Osteocyte (in vitro differentiated cells): ENCODE measurements at places on chromosomes 13 and 19. TPM values are rescaled to one million over a fixed set of nuclear protein-coding genes. Genes with fewer than 3 reads are reported as not detected.
A peak's percentile ranks its signal among the peaks of the same experiment; 100 is the strongest.

GRCh38 chr19:28519218-28519779 lies 693.7 kb downstream of the UQCRFS1 start:
- H3K27me3 ChIP-seq, result no peaks in the 10 kb centered on the region
- no peaks in the 10 kb centered on the region for H3K36me3 ChIP-seq
- H3K27ac ChIP-seq, result no peak overlapping the region
- no peaks in the 10 kb centered on the region for H3K4me1 ChIP-seq
- no peak overlapping the region for H3K4me3 ChIP-seq

ZNF587B gene
- 14.4 and 16.5 TPM in 2 replicates for total RNA-seq

DNA sequence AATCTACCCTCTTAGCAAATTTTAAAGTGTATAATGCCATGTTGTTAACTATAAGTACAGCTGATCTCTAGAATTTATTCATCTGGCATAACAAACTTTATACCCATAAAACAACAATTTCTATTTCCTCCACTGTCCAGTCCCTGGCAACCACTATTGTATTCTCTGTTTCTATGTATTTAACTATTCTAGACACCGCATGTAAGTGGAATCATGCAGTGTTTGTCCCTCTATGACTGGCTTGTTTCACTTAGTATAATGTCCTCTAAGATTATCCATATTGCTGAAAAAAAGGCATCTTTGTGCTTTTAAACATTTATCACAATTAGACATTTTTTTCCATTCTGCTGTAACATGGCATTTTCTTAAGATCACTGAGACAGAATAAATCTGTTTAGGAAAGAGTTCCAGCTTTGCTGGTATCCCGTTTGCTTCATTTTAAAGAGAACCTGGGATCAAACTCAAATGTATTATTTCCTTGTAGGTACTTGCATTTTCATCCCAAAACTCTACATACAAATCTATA lies 1191.0 kb downstream of the SLITRK5 start:
- DNase-seq, result no peak
- H3K27ac ChIP-seq, result no peak overlapping the region
- H3K4me3 ChIP-seq, result no peak overlapping the region
- H3K4me1 ChIP-seq, result no peaks in the 10 kb centered on the region
- no peaks in the 10 kb centered on the region for H3K27me3 ChIP-seq

ZSCAN5A gene
- total RNA-seq, result 8.9 and 11.1 TPM in 2 replicates

DNA sequence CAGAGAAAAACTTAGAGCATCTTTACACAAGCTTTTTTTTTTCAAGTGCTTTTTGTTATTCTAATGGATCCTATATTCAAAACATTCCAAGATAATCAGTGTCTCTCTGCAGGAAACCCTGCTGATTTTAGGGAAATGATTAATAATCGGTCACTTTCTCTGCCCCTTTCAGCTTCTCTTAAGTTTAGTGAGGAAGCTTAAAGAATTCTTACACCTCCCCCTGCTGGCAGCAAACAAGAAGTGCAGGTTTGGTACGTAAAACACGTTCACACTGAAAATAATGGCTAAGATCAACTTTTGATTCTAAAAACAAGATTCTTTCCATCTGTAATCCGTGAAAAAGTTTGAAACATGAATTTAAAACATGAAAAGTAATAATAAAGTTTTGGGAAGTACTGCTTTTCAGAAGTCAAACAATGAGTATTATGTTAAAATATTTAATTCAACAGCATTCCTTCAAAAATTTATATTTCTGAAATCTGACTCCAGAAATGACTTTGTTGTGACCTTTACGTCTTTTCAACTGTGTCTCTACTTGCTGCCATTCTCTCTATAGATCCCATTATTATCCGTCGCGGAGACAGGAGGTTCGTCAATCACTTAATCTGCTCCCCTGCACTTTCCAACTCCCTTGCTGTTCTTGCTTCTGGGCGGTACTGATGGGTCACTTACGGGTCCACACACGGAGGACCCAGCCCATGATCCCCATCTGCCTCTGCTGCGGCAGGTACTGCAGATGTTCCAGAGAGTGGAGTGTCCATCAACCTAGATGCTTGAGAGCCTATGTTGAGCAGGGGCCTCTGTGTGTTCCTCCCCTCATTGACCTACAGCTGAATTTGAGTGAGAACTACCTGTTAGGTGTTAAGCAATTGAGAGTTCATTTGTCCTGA lies 203.1 kb upstream of the EDNRB start:
- H3K4me3 ChIP-seq, result no peak overlapping the region
- H3K27ac ChIP-seq, result no peak overlapping the region
- H3K36me3 ChIP-seq, result no peaks in the 10 kb centered on the region
- H3K4me1 ChIP-seq, result peaks cover 2% of the 10 kb centered on the region
- no peak for DNase-seq

DNA sequence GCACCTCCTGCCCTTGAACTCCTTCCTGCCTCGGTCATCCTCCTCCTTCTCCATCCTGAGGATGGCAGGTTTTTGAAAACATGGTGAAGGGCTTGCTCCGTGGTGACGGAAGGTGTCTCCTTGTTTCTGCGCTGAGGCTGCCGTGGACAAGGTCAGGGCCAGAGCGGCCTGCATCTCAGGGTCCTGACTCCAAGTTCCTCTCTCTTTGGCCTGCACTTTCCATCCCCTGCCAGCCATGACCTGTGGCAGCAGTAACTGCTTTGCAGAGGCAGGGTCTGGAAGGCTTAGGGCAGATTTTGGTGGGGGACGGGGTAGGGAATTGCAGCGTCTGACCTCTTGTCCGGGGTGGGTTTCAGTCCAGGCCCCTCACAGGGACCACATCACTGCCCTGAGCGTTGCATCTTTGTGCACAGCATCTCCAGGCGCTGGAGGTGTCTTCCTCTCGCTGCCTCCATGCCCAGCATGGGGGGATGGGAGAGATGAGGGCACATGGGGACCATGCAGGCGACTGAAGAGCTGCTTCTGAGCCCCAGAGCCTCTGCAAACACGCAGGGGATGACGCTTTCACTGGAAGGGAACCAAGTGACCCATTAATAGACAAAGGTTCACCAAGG lies 216.8 kb downstream of the TEX29 start:
- no peaks in the 10 kb centered on the region for H3K36me3 ChIP-seq
- H3K27me3 ChIP-seq, result peaks cover 48% of the 10 kb centered on the region
- DNase-seq, result no peak
- H3K4me1 ChIP-seq, result no peaks in the 10 kb centered on the region
- no peak overlapping the region for H3K27ac ChIP-seq

CTXN1 gene
- total RNA-seq, result 28.7 and 28.8 TPM in 2 replicates

DNA sequence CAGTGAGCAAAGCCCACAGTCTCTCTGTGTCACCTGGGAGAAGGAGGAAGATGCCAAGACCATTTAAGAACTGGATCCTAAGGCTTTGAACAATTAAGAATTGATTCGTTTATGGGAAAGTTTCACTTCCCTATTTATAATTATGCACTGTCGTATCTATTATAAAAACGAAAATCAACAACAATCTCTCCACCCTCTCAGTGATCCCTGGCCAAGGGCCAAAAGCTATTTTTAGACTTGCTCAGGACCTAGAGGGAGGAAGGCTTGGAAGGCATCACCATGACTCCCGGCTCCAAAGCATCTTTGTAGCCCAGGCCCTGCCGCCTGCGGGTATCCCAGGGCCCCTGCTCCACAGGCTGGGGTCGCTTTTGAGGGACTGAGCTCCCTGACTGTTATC lies 1.3 kb downstream of the RHPN2 start:
- DNase-seq, result no peak
- H3K4me3 ChIP-seq, result peak overlapping the region; percentile 59
- H3K27ac ChIP-seq, result no peak overlapping the region
- no peaks in the 10 kb centered on the region for H3K27me3 ChIP-seq
- H3K4me1 ChIP-seq, result peaks cover 10% of the 10 kb centered on the region

GRCh38 chr19:31214997-31215396 lies 134.2 kb downstream of the TSHZ3 start:
- DNase-seq, result no peak
- peaks cover 12% of the 10 kb centered on the region for H3K4me1 ChIP-seq
- H3K36me3 ChIP-seq, result no peaks in the 10 kb centered on the region
- no peak overlapping the region for H3K4me3 ChIP-seq
- H3K27ac ChIP-seq, result no peak overlapping the region

- no peak overlapping the region for H3K4me3 ChIP-seq
- H3K36me3 ChIP-seq, result peaks cover 6% of the 10 kb centered on the region
- DNase-seq, result no peak
- H3K27me3 ChIP-seq, result no peaks in the 10 kb centered on the region
Measured at GRCh38 chr19:10760273-10760944, 42.5 kb downstream of the DNM2 start.

- no peak for DNase-seq
- H3K4me3 ChIP-seq, result no peak overlapping the region
- H3K27me3 ChIP-seq, result no peaks in the 10 kb centered on the region
- H3K36me3 ChIP-seq, result no peaks in the 10 kb centered on the region
Measured at GRCh38 chr19:38057959-38058690, 151.1 kb downstream of the SIPA1L3 start.

GRCh38 chr13:108610507-108610906 lies 18.9 kb upstream of the MYO16 start:
- H3K4me3 ChIP-seq, result no peak overlapping the region
- peaks cover 54% of the 10 kb centered on the region for H3K27me3 ChIP-seq
- H3K27ac ChIP-seq, result no peak overlapping the region
- H3K4me1 ChIP-seq, result no peaks in the 10 kb centered on the region
- H3K36me3 ChIP-seq, result no peaks in the 10 kb centered on the region

ZNF317 gene
- total RNA-seq, result 24.8 and 31.4 TPM in 2 replicates

DNA sequence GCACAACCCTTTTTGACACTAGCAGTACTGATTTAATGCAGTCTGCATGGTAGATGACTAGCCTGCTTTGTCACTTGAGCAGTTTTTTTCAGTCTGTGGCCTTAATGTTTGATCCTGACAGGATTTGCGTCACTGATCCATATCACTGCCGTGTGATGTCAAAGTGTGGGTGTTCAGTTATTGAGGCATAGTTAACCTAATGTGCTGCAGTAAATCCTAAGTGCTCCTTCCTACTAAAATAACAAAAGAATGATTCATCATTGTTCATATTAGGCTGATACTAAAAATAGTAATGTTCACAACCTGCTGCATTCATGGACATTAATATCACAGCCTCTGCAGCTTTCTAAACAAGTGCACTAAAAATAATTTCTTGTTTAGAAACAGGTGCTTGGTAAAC lies 121.9 kb upstream of the MLNR start:
- H3K27me3 ChIP-seq, result no peaks in the 10 kb centered on the region
- peaks cover 29% of the 10 kb centered on the region for H3K4me1 ChIP-seq
- no peak for DNase-seq
- no peaks in the 10 kb centered on the region for H3K36me3 ChIP-seq
- H3K4me3 ChIP-seq, result no peak overlapping the region

DNA sequence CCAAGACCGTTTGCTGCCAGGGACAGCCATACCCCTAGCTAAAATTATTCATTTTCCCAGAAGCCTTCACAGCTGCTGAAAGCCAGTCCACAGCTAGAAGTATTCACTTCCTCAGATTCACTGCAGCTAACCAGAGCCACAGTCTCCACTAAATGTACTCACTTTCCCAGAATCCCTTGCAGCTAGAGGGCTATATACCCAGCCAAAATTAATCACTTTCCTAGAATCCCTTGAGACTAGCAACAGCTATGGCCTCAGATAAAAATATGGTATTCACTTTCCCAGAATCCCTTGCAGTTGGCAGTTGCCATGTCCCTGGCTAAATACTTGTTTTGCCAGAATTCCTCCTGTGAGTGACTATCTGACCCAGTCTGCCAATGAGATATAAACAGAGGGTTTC lies 13.8 kb upstream of the MEIS3 start:
- no peaks in the 10 kb centered on the region for H3K36me3 ChIP-seq
- peaks cover 11% of the 10 kb centered on the region for H3K4me1 ChIP-seq
- no peaks in the 10 kb centered on the region for H3K27me3 ChIP-seq

ARMC6 gene
- total RNA-seq, result 26.9 and 27.0 TPM in 2 replicates

- H3K4me3 ChIP-seq, result no peak overlapping the region
- no peak for DNase-seq
- no peaks in the 10 kb centered on the region for H3K4me1 ChIP-seq
- H3K27me3 ChIP-seq, result peaks cover 57% of the 10 kb centered on the region
- H3K27ac ChIP-seq, result no peak overlapping the region
Measured at GRCh38 chr13:20332361-20333096, 100.4 kb upstream of the GJB6 start.

GRCh38 chr13:23899555-23899954 lies 2.3 kb upstream of the C1QTNF9B start:
- no peaks in the 10 kb centered on the region for H3K27me3 ChIP-seq
- peaks cover 14% of the 10 kb centered on the region for H3K4me1 ChIP-seq
- H3K27ac ChIP-seq, result no peak overlapping the region
- no peak overlapping the region for H3K4me3 ChIP-seq

GRCh38 chr13:75326173-75327134 lies 155.5 kb downstream of the TBC1D4 start:
- no peak overlapping the region for H3K4me3 ChIP-seq
- H3K27ac ChIP-seq, result no peak overlapping the region
- no peak for DNase-seq
- H3K36me3 ChIP-seq, result no peaks in the 10 kb centered on the region
- H3K4me1 ChIP-seq, result peaks cover 8% of the 10 kb centered on the region
- no peaks in the 10 kb centered on the region for H3K27me3 ChIP-seq

GRCh38 chr13:40668335-40668734 lies 1.9 kb upstream of the FOXO1 start:
- H3K27ac ChIP-seq, result no peak overlapping the region
- no peaks in the 10 kb centered on the region for H3K36me3 ChIP-seq
- H3K4me3 ChIP-seq, result peak overlapping the region; percentile 80
- H3K4me1 ChIP-seq, result peaks cover 28% of the 10 kb centered on the region
- no peaks in the 10 kb centered on the region for H3K27me3 ChIP-seq

DNA sequence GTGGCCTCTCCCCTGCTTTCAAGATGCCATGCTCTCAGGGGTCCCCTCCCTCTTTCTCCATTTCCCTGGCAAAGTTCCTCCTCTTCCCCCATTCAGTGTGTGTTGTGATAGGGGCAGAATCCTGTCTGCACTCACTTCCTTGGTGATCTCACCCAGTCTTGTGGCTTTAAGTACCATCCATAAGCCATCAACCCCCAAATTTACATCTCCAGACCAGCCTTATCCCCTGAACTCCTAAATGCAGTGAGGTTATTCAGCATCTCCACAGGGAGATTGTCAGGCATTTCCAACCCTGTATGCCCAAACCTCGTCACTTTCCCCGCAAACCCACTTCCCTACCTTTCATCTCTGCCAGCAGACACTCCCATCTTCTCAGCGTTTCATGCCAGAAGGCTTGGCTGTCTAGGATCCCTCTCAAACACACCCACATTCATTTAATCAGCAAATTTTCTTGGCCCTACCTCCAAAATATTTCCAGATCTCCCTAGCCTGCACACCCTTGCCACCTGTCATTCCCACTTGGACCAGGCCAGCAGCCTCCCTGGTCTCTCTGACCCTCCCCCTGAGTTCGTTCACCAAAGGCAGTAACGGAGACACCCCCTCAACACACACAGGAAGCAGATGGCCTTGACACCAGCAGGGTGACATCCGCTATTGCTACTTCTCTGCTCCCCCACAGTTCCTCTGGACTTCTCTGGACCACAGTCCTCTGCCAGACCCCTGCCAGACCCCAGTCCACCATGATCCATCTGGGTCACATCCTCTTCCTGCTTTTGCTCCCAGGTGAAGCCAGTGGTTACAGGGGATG lies at the start of gene HCST:
Gene HCST, plus strand, starts transcription at position 676 of the 808 bp plus-strand sequence. Its CDS starts 65 bp downstream, at position 741.
- H3K36me3 ChIP-seq, result no peaks in the 10 kb centered on the region
- H3K4me1 ChIP-seq, result peaks cover 33% of the 10 kb centered on the region
- peak within 1 kb of the TSS; percentile 59 for H3K4me3 ChIP-seq
- H3K27me3 ChIP-seq, result no peaks in the 10 kb centered on the region
- no peak for DNase-seq
- H3K27ac ChIP-seq, result peak within 1 kb of the TSS; percentile 6

KIR2DL3 gene
- not detected in 2 replicates for total RNA-seq

GRCh38 chr13:29957320-29957719 lies 106.9 kb upstream of the UBL3 start:
- H3K27me3 ChIP-seq, result peaks cover 62% of the 10 kb centered on the region
- no peak for DNase-seq
- H3K4me1 ChIP-seq, result peaks cover 16% of the 10 kb centered on the region
- no peaks in the 10 kb centered on the region for H3K36me3 ChIP-seq

GRCh38 chr19:1619703-1620102 lies 14.4 kb upstream of the UQCR11 start:
- peaks cover 26% of the 10 kb centered on the region for H3K36me3 ChIP-seq
- H3K4me3 ChIP-seq, result no peak overlapping the region
- DNase-seq, result no peak
- no peaks in the 10 kb centered on the region for H3K4me1 ChIP-seq
- no peak overlapping the region for H3K27ac ChIP-seq
